Upper lobe of right lung (tissue), 1 donor: ENCODE measurements at places on chromosomes 2 and 18.

- no peak for DNase-seq
- no peaks in the 10 kb centered on the region for H3K4me1 ChIP-seq
- H3K27me3 ChIP-seq, result no peaks in the 10 kb centered on the region
- H3K4me3 ChIP-seq, result no peak overlapping the region
These were observed 207.2 kb downstream of the LRP1B start for GRCh38 chr2:141923657-141924056.

DNA sequence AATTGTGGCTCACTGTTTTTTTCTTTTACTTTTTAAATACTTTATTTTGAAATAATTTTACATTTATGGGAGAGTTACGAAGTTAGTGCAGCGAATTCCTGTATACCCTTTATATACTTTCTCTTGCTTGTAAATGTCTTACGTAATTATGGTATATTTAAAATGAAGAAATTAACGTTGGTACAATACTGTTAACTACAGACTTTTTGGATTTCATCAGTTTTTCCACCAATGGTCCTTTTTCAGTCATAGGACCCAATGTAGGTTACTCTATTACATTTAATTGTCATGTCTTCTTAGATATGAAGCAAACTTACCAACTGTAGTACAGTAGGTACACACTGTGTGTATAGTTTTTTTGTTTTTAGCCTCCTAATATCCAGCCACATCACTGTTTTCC is 76.3 kb downstream of the BOLA3 start:
- H3K27ac ChIP-seq, result no peak overlapping the region
- H3K4me1 ChIP-seq, result peaks cover 9% of the 10 kb centered on the region
- no peaks in the 10 kb centered on the region for H3K36me3 ChIP-seq
- no peak for DNase-seq
- H3K4me3 ChIP-seq, result no peak overlapping the region

- no peaks in the 10 kb centered on the region for H3K27me3 ChIP-seq
- H3K4me3 ChIP-seq, result no peak overlapping the region
- H3K27ac ChIP-seq, result no peak overlapping the region
- H3K4me1 ChIP-seq, result peaks cover 15% of the 10 kb centered on the region
- no peaks in the 10 kb centered on the region for H3K36me3 ChIP-seq
These were observed 2.4 kb downstream of the FBXO48 start for GRCh38 chr2:68464651-68465050.

GRCh38 chr2:80302001-80302313 is 2.6 kb downstream of the LRRTM1 start:
- peaks cover 56% of the 10 kb centered on the region for H3K27me3 ChIP-seq
- DNase-seq, result no peak
- H3K36me3 ChIP-seq, result no peaks in the 10 kb centered on the region
- no peak overlapping the region for H3K27ac ChIP-seq
- H3K4me3 ChIP-seq, result no peak overlapping the region

GRCh38 chr2:120301284-120301683 is 44.7 kb upstream of the INHBB start:
- H3K27ac ChIP-seq, result no peak overlapping the region
- no peaks in the 10 kb centered on the region for H3K4me1 ChIP-seq
- no peaks in the 10 kb centered on the region for H3K27me3 ChIP-seq
- H3K36me3 ChIP-seq, result peaks cover 37% of the 10 kb centered on the region
- no peak overlapping the region for H3K4me3 ChIP-seq
- no peak for DNase-seq

- no peak overlapping the region for H3K27ac ChIP-seq
- DNase-seq, result no peak
- no peaks in the 10 kb centered on the region for H3K4me1 ChIP-seq
- no peak overlapping the region for H3K4me3 ChIP-seq
- no peaks in the 10 kb centered on the region for H3K27me3 ChIP-seq
- H3K36me3 ChIP-seq, result no peaks in the 10 kb centered on the region
These were observed 787.2 kb downstream of the TDRD15 start for GRCh38 chr2:21910832-21911507.

DNA sequence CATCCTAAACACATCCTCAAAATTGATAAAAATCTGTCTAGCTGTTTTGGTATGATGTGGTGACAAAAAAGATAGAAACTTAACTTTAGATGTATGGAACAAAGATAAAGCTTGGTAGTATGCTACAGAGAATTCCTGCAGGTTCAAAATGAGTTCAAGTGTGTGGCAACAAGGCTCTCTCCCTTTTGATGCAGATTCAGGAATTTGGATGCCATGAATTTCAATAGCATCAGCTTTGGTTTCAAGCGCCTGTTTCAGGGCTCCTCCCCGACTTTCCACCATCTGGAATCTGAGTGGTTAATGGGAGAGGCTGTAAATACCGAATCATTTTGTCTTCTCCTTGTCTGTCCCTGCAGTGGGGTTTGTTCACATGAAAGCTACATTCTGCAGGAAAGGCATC is 180.6 kb downstream of the MTX2 start:
- no peak overlapping the region for H3K27ac ChIP-seq
- no peak for DNase-seq
- no peaks in the 10 kb centered on the region for H3K4me1 ChIP-seq

- DNase-seq, result no peak
- no peaks in the 10 kb centered on the region for H3K27me3 ChIP-seq
- no peaks in the 10 kb centered on the region for H3K4me1 ChIP-seq
These were observed 1262.9 kb downstream of the SUCLG1 start for GRCh38 chr2:83196225-83196624.

GRCh38 chr2:178824181-178824580 is 17.0 kb upstream of the TTN start:
- no peak for DNase-seq
- H3K4me1 ChIP-seq, result no peaks in the 10 kb centered on the region
- H3K4me3 ChIP-seq, result no peak overlapping the region
- H3K27ac ChIP-seq, result no peak overlapping the region

GRCh38 chr18:58649966-58650816 is 21.1 kb upstream of the MALT1 start:
- no peak overlapping the region for H3K4me3 ChIP-seq
- H3K27me3 ChIP-seq, result no peaks in the 10 kb centered on the region
- H3K27ac ChIP-seq, result no peak overlapping the region
- DNase-seq, result no peak
- H3K36me3 ChIP-seq, result no peaks in the 10 kb centered on the region

DNA sequence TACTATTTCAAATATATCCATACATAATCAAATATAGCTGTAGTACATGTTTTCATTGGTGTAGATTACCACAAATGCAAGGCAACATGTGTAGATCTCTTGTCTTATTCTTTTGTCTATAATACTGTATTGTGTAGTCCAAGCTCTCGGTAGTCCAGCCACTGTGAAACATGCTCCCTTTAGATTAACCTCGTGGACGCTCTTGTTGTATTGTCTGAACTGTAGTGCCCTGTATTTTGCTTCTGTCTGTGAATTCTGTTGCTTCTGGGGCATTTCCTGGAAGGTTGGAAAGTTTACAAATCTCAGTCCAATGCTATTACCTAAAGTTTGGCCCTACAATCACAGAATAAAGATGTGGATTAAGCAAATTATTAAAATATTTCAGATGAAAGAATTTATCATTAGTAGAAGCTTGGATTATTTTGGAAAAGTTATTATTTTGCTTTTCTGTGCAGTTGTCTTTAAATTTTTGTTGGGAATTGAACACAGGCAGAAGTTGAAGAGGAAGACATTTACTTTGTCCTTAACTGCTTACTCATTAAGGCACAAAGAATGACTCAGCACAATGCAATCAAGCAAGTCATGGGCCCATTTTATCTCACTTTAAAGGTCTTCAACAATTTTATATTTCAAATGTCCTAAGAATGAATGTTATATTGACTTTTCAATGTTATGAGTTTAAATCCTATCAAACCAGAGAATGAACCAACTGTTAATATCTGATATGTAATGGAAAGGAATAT is 103.4 kb upstream of the CAVIN2 start:
- no peak overlapping the region for H3K27ac ChIP-seq
- no peak overlapping the region for H3K4me3 ChIP-seq
- DNase-seq, result no peak
- no peaks in the 10 kb centered on the region for H3K27me3 ChIP-seq

DNA sequence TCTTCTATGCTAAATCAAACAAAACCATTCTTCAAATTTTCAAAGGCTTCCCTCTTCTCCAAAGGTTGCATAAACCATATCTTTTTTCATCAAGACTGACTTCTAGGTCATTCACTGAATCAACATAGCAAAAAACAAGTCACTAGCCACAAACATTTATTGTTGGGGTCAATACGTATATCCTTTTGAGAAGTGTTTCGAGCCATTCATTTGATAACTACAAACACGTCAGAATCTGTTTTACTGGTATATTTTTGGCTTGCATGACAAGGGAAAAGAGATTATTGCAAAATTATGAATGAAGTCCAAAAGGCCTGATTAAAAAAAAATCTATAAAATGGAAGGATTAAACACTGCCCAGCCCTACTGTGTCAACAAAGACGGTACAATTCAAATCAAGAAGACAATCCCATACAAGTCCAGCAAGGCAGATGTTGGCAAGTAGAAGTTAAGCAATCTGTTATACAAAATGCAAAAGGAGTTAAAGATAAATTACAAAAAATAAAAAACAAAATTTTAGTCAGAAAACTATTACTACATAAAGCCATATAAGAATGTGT is 222.4 kb downstream of the SRBD1 start:
- H3K27ac ChIP-seq, result no peak overlapping the region
- peaks cover 15% of the 10 kb centered on the region for H3K36me3 ChIP-seq
- no peak overlapping the region for H3K4me3 ChIP-seq
- H3K27me3 ChIP-seq, result no peaks in the 10 kb centered on the region
- H3K4me1 ChIP-seq, result no peaks in the 10 kb centered on the region
- no peak for DNase-seq

DNA sequence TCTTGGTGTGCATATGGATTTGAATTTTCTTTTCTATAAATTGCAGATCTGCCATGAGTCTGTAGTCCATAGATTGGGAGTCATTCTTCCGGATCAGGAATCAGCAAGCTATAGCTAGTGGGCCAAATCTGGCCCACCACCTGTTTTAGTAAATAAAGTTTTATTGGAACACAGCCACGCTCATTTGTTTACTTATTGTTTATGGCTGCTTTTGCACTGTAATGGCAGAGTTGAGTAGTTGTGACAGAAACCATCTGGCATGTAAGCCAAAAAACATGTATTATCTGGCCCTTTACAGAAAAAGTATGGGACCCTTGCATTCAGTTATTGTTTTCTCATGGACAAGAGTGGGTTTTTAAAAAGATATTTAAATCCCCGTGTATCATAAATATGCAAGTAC is 191.2 kb downstream of the LRRTM1 start:
- no peaks in the 10 kb centered on the region for H3K4me1 ChIP-seq
- H3K27me3 ChIP-seq, result no peaks in the 10 kb centered on the region
- H3K27ac ChIP-seq, result no peak overlapping the region
- H3K4me3 ChIP-seq, result no peak overlapping the region

GRCh38 chr2:24855022-24855622 is 61.9 kb downstream of the CENPO start:
- peak overlapping the region; percentile 11 for H3K27ac ChIP-seq
- H3K4me1 ChIP-seq, result no peaks in the 10 kb centered on the region
- no peak overlapping the region for H3K4me3 ChIP-seq
- no peaks in the 10 kb centered on the region for H3K27me3 ChIP-seq

DNA sequence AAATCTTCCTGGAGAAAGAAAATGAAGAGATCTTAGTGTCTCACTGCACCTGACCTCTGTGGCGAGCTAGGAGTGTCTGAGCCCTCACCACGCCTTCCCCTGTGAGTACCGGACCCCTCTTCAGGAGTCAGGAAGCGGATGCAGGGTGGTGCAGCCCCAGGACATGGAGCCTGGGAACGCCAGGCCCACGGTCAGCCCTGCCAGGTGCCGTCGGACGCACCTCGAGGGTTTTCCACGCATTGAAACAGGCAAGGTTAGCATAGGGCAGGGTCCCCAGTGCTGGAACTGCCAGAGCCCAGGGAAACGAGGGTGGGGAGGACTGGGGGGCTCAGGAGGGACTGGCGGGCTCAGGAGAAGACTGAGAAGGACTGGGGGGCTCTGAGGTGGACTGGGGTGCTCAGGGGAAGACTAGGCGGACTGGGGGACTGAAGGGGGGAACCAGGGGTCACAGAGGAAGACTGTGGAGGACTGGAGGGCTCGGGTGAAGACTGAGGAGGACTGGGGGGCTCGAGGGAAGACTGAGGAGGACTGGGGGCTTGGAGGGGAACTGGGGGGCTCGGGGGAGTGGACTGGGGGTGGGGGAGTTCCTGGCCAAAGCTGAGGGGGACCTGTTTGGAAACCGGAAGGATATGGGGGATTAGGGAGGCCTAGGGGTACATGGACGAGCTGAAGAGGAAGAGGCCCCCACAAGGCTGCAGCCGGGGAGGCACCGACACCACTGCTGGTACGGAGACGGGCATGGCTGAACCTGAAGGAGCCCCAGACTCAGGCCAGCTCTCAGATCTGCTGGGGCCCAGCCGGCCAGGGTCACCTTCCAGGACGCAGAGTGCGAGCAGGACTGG is 65.2 kb upstream of the SNTG2 start:
- no peak overlapping the region for H3K27ac ChIP-seq
- H3K4me3 ChIP-seq, result no peak overlapping the region
- H3K4me1 ChIP-seq, result no peaks in the 10 kb centered on the region
- DNase-seq, result peak; percentile 44

DNA sequence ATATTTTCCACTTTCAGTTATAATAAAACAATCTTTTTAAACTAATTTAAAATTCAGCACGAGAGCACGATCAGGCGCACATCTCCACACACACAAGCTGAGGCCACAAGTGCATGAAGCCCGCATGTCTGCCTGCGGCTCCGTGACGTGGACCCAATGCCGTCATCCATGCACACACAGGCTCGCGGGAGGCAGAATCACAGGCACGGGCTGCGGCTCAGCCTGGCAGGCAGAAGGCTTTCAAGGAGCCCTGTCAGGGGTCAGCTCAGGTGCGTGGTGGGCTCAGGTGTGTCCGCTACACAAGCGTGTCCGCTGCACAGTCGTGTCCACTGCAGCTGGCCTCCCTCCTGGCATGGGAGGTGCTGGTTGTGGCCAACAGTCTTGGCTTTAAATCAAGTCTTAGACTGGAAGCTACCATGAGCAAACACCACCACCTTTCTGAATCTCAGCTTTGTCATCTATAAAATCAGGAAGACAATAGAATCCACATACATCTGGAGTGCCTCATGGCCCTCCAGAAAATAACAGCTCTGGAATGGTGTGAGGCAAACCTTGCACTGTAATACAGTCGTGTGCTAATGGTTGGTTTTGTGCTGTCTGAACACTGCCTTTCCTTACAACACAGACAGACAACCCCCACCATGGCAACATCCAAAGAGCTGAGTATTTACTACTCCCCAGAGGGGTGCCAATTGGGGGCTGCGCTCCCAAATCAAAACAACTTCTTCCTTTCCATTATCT is 210.1 kb downstream of the NDUFA10 start:
- H3K4me3 ChIP-seq, result no peak overlapping the region
- no peaks in the 10 kb centered on the region for H3K27me3 ChIP-seq
- no peaks in the 10 kb centered on the region for H3K36me3 ChIP-seq
- no peak overlapping the region for H3K27ac ChIP-seq
